ENCODE measurements at places on chromosomes 12 and 14.

GRCh38 chr14:68239988-68240771, 420.6 kb downstream of the RAD51B start:
- DNase-seq, result no peak

DNA sequence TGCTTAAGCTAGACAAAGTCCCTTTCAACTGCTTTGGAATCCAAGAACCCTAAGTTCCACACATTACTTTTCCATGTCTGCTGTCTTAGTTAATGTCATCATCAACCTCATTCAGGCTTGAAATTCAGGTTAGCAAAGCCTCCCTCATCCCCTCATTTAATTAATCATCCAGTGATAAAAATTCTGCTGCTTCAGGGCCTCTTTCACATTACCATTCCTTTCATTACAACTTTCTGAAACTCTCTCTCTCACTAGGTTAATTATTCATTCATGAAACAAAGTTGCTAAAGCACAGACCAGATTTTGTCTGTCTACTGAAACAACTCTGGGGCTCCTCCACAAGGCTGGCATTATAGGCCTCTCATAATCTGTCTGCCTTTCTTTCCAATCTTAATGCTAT, 9.4 kb upstream of the VTI1B start:
- no peak for DNase-seq

DNA sequence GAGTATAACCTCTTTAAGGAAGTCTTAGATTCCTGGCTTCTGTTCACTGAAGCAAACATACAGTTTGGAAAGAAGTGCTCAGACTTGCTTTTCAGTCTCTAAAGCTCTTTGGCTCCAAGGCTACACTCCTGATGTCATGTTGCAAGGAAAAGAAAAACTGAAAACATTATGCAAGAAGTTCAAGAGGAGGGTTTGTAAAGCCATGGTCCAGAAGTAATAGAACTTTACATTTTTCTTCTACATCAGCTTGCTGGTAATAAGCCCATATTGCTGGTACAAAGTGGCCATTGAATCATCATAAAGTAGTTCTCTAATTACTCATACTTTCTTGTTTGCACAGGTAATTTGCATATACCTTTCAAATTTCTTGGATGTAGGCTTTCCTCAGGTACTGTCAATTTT, 83.6 kb downstream of the BBS10 start:
- DNase-seq, result no peak

DNA sequence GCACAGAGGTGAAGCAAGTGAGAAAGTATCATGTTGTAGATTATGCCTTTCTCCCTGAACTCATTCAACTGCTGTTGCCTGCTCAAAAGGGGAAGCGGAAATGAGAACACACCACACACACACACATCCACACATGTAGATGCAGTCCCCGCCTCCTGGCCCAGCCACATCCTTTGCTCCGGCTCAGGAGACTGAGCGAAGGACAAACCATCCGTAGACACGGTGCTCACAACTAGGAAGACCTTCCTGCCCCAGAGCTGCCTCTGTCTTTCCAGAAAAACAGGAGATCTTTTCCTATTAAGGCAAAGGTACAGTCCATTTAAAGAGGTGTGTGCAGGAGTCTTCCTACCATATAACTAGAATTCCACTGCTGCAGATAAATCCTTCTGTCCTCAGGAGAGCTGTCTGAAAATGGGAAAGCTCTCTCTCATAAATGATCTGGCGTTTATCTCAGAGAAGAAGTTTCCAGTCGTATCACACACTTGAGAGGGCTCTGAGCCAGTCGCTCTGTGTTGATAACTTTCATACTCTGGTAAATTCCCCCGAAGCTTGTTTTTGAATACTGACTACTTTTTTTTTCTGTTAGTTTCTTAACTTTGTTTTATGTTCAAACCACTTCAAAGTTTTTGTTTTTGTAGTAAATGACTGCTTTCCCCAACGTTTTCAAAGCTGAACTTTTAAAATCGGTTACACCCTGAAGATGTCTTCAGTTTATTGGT, at the start of gene TESPA1:
TSS of gene TESPA1 (minus strand) at position 105 of the 719 bp plus-strand sequence. CDS start 10,200 bp downstream, outside the sequence.
- DNase-seq, result no peak

DNA sequence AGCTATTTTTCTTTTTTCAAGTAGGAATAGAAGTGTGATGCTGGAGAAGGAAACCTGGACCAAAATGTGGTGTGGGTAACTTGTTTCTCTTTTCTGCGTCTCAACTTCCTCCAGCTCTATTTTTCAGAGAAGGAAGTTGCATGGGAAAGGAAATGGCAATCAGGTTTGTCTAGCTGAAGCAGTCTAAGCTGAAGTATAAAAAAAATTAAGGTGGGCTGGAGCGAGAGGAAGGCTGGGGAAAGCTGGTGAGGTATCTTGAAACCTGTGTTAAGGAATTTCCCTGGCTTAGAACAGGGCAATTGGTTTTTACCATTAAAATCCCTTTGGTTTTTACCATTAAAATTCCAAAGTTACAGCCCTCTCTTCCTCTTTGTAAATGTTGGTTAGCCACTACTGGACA, 34.2 kb upstream of the NINJ2 start:
- no peak for DNase-seq

- no peak for DNase-seq
Observed at GRCh38 chr12:1102791-1103450, 111.9 kb downstream of the ERC1 start.

- DNase-seq, result no peak
Observed at GRCh38 chr14:39071096-39071495, 31.9 kb downstream of the SEC23A start.

GRCh38 chr12:122895320-122895703, 612 bp downstream of the VPS37B start:
- DNase-seq, result no peak

DNA sequence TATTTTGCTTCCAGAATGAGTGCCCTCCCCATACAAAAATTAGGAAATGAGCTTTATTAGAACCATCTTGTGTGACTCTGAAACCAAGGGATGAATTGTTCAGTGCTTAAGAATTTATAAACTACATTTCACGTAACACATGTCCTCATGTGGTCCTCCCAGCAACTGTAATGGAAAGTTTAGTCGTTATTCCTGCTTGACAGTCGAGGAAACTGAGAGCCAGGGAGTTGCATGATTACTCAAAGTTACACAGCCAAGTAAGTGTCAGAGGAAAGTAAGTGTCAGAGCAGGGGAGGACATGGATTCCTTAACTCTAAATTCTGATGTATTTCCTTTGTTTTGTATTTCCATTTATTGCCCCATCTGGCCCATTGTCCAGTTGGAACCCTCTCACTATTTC, 453.9 kb downstream of the FUT8 start:
- no peak for DNase-seq

- DNase-seq, result no peak
Observed at GRCh38 chr14:34380471-34380845, 81.6 kb downstream of the SPTSSA start.

- no peak for DNase-seq
Observed at GRCh38 chr12:14853961-14854360, 10.6 kb upstream of the ART4 start.

DNA sequence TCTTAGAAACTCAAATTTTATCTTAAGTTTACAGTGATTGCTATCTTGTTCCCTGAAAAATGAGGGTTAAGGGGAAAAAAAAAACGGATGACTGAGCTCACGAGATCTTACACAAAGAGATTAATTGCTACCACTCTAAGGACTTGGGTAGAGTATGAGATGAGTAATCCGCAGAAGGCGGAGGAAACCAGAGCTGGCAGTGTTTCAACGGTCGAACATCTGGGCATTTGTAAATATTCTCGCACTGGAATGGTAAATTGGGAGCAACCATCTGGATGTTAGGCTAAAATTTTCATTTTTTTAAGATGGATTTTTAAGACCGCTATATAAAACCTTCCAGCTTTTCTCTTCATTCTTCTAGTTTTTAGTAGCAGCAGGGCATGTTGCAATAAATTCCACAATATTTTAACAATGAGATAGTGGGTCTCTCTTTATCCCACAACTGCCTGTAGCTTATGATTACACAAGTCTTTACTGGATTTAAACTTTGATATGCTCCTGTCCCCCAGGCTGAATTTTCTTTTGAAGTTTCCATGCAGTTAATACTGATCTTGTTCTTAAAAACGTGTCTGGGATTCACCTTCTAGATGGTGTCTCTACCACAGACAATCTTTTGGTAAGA, 1324.1 kb downstream of the AACS start:
- peak; percentile 69 for DNase-seq

DNA sequence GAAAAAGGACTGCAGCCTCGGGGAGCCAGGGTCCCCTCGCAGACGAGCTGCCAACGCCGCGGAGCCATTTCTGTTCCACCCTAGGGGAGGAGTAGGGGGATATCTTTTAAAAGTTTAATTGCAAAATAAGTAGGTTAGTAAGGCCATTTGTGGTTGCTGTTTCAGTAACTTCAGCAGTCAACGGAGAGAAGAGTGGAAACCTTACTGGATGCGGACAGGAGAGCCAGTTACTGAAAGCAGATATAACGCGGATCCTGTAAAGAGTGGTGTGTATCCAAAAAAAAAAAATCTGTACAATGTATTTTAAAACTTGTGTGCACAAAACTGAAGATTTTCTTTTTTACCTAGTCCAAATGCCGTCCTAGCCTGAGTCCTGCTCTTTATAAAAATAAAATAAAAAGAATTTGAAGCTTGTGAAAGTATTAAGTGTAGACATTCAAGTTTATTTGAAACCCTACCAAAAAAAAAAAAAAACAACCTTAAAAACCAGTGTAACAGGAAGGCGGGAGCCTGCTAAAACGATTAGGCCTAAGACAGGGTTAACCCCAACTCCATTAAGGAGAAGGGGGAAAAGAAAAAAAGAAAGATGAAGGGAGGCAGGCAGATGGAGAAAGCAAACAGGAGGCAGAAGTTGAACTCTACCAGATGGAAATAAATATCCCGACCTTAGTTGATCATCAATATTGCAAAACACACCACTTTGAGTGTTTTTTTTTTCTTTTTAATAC, 1.0 kb upstream of the BTG1 start:
- DNase-seq, result no peak

- DNase-seq, result no peak
Observed at GRCh38 chr14:74622257-74622656, 10.2 kb upstream of the LTBP2 start.

GRCh38 chr14:34081101-34081575, 130.3 kb upstream of the EGLN3 start:
- DNase-seq, result no peak

- no peak for DNase-seq
Observed at GRCh38 chr12:6915789-6916285, 1.5 kb downstream of the ENO2 start.

GRCh38 chr12:120677765-120678473, 9.0 kb upstream of the MLEC start:
- no peak for DNase-seq

- no peak for DNase-seq
Observed at GRCh38 chr14:76958020-76958979, 70.2 kb downstream of the IRF2BPL start.

DNA sequence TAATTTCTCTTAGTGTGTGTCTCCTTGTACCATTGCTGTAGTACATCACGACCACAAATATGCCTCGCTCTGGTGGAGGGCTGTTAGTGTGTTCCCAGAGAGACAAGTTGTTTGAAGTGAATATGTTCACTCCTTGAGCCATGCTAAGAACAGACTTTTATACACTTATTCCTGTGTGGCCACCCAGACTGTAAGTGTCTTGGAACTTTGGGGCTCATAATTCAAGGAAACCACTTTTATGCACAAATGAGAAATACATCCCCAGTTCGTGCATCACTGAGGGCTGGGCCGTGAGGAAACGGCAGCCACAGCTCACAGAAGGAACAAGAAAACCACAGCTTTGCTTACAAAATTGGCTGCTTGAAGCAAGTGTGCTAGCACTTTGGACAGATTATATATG, 362.2 kb upstream of the DDHD1 start:
- no peak for DNase-seq

DNA sequence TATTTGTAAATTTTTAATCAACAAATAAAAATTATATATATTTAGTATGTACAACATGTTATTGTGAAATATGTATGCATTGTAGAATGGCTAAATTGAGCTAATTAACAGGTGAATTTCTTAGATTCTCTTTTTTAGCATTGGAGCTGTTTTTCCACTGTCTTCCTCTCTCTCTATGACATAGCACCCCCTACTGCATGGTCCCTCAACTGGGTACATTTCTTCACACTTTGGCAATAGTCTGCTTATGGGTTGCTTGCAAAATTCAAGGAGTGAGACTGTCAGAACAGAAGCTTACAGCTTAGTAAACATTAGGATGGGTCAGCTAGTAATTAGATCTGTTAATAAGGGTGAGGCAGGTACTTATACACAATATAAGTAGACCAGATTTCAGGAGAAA, 658.5 kb upstream of the MGAT4C start:
- peak; percentile 24 for DNase-seq

- DNase-seq, result peak; percentile 31
Observed at GRCh38 chr12:22262309-22262708, 72.2 kb downstream of the ST8SIA1 start.

- no peak for DNase-seq
Observed at GRCh38 chr12:12887471-12887870, 3.9 kb upstream of the GPRC5A start.

GRCh38 chr12:44157359-44157758, 321.5 kb downstream of the TMEM117 start:
- no peak for DNase-seq

DNA sequence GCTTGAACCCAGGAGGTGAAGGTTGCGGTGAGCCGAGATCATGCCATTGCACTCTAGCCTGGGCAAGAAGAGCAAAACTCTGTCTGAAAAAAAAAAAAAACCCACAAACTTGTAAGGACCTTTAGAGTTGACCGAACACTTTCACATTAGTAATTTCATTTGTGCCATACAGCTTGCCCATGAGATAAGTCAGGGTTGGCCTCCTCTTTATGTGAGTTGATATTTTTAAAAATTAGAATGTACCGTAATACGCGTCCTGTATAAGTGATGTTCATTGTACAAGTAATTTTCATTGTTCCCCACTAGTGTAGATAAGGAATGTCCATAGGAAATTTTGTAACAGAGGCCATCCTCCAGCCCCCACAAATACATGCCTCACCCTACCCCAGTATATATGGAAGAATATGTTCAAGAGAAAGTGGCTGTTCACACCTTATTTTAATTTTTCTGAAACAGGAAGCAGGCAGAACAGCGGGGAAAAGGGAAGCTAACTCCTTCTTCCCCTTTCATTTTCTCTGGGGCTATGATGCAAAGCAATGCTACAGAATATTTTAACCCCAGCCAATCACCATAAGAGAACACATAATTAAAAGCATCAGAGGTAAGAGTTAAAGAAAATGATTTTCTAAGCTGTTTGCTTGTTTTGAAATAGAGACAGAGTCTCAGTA, 31.9 kb upstream of the HIF1A start:
- DNase-seq, result no peak

- no peak for DNase-seq
Observed at GRCh38 chr14:81345781-81346180, 54.3 kb downstream of the STON2 start.

GRCh38 chr12:119601877-119602733, 8.5 kb downstream of the TMEM233 start:
- no peak for DNase-seq

All from skeletal muscle cell (primary cell).